ENCODE measurements at places on chromosomes 2 and 18.
A peak's percentile ranks its signal among the peaks of the same experiment; 100 is the strongest.

DNA sequence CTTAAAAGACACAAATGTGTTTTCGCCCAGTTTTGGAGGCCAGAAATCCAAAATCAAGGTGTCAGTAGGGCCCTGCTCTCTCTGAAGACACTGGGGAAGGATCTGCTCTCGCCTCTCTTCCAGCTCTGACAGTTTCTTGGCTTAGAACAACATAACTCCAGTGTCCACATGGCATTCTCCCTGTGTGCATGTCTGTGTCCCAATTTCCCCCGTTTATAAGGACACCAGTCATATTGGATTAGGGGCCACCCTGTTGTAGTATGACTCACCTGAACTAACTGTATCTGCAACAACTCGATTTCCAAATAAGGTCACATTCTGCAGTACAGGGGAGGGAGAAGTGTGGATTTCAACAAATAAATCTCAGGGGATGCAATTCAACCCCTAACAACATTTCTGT lies 263.2 kb downstream of the SS18 start:
- no peak for DNase-seq

GRCh38 chr18:64639536-64639935 lies 490.6 kb upstream of the LINC00305 start:
- DNase-seq, result no peak

- no peak for DNase-seq
Measured at GRCh38 chr2:102291319-102292075, 19.9 kb upstream of the IL1RL1 start.

GRCh38 chr2:74834792-74835755 lies 1.1 kb downstream of the HK2 start:
- DNase-seq, result peak; percentile 79

GRCh38 chr18:39698436-39698835 lies 2132.8 kb upstream of the CELF4 start:
- no peak for DNase-seq

DNA sequence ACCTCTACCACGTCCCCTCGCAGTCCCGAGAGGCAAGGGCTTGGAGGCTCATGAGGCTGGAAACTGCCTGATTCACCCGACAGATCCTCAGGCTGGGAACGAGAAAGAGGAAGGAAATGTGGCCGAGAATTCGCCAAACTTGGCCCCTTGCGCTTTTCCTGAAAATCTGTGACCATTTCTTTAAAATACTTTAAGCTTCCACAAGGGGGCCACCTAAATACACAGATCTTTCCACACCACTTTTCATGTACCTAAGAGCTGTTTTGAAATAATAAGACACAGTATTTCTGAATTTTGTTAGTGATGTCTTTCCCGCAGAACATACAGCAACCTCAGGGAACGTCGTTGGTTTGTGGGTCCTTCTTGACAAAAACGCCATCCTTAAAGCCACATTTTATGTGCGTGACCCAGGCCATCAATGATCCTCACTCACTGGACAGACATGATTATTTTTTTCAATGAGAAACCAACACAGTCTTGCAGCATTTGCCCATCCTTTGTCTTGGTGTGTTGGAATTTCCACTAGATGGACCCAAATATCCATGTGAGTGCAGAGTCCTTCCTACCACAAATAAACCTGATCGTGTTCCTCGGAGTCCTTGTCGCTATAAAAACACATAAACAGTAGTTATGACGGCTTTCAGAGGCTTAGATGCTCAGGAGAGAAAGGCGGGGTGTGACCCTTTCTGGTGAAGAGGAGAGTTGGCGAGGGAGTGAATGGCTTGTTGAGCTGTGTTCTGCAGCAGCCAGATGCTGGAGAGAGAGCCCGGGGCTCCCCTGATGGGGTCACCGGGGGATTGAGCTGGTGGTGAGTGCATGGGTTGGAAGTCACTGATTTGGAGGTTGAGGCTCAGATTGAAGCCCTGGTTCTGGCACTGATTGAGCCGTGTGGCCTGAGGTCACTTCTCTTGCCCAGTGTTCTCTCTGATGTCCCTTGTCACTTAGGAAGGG lies 25.0 kb downstream of the DCDC2C start:
- no peak for DNase-seq

DNA sequence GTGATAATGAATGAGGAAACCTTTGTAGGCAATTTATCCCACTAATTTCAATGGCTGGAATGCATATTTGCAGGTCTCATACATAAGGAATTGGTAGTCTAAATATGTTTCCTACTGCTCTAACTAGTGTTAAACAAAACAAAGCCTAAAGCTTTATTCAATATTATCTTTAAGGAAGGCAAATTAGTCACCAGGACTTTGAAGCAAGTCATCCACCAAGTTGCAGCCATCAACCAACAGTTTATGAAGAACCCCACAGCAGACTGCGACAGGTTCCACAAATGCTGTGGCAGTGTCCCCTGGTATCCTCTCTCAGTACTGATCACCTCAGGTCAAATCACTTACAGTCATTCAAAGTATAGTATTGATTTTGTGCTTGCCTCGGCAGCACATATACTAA lies 181.5 kb upstream of the ZFP36L2 start:
- no peak for DNase-seq

DNA sequence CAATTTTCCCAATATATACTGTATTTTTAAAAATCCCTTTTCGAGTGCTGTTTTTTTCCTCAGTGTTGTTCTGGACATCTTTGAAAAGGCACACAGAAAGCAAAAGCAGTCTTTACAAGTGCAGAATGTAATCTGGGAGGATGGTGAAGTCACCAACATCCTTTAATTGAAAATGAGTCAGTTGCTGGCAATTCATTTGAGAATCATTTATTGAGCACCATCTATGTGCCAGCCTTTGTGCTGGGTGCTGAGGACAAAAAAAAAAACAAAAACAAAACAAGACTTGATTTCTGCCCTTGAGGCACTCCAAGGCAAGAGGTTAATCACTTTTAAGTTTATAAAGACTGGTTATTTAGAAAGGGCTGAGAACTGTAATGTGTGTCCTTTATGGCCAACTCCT lies 46.7 kb upstream of the ACVR1 start:
- no peak for DNase-seq

GRCh38 chr18:11741505-11742145 lies 52.6 kb downstream of the GNAL start:
- DNase-seq, result no peak

GRCh38 chr18:27527856-27528255 lies 342.7 kb upstream of the CHST9 start:
- DNase-seq, result no peak

GRCh38 chr18:25298853-25299274 lies 53.1 kb downstream of the ZNF521 start:
- DNase-seq, result no peak

GRCh38 chr2:70243806-70244584 lies 4.4 kb downstream of the TIA1 start:
- no peak for DNase-seq

GRCh38 chr2:66428986-66429612 lies 5.8 kb upstream of the MEIS1 start:
- no peak for DNase-seq

- no peak for DNase-seq
Measured at GRCh38 chr2:135998879-135999278, 13.5 kb upstream of the DARS1 start.

GRCh38 chr2:191611614-191612013 lies 66.3 kb upstream of the NABP1 start:
- DNase-seq, result no peak

DNA sequence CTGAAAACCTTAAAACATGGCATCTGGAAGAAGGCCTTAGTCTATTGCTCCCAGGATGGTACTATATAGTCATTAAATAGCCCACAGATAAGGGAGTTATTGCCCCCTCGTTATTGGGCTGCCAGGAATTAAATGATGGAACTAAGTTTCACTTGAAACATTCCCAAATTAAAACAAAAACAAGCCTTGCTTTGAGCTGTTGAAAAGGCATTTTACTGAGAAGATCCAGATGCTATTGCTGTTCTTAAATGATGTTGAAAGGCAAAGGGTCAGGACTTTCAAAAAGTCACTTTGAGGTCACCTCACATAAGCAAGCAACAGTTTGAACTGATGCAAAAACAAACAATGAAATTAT lies 2.0 kb upstream of the AMMECR1L start:
- no peak for DNase-seq

DNA sequence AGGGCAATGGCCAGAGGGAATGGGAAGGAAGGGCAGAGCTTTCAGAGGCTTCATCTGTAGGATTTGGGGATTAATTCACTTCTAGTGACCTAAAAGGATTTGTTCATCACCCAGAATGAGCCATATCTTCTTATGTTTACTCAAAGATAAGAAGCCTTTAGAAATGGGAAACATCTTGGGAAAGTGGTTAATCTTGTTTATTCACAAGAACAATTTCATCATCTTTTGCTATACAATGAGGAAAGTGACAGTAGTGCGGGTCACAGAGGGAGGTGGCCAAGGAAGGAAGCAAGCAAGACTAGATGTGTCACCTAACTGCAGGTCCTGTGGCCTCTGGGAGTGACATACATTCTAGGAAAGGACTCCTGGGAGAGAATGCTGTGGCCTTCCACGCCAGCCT lies 140.4 kb upstream of the ALPP start:
- DNase-seq, result no peak

- DNase-seq, result no peak
Measured at GRCh38 chr2:9968553-9969497, 17.3 kb downstream of the GRHL1 start.

DNA sequence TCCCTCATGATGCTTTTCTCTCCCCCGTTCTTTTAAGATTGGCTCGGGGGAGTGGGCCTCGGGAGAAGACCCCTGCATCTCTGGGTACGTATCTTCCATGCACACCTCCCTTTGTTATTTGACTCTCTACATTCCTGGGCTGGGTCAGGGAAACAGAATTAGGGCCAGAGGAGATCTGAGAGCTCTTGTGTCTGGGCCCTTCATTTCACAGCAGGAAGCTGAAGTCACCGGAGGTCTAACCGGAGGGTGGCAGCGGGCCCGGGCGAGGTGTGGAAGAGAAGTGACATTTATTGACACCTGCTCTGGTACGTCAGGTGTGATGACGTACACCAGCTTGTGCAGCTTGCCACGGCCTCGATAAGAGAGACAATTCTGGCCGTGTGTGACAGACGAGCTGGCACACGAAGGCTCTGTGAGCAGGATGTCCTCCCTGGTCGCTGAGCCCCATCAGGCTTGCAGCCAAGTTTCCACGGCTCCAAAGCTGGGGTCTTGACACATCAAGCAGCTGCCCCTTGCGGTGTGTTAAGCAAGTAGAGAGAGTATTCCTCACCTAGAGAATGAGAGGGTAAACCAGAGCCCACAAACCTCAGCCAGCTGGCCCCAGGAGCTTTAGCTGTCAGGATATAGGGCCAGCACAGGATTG lies 30.4 kb downstream of the TOGARAM2 start:
- DNase-seq, result peak; percentile 79

DNA sequence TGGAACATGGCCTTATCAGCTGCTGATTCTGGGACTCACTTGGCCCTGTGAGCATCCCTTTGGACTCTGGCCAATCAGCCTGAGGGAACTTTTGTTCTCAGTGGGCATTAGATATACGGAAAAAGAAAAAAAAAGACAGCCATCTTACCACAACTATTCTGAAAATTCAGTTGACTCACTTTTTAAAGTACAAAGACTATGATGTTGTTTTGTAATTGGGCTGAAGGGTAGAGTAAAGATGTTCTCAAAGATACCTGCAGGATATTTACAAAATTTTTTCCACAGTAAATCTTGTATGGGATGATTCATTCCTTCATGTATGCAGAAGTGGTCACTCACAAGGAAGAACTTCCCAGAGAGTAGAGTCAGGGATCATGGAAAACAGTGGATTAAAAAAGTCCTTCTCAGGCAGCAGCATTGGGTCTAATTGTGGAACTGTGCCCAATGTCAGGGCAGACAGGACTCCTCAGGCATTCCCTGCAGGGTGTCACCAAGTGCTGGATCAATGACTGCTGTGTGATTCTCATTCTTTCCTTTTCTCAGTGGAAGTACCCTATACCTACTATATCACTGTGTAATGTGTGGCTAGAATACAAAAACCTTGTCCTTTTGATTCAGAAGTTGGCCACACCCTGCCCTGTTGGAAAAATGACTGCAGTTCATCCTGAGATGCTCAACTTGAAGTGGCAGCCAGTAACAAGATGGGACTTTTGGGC lies 35.4 kb downstream of the SULT1C4 start:
- DNase-seq, result no peak

DNA sequence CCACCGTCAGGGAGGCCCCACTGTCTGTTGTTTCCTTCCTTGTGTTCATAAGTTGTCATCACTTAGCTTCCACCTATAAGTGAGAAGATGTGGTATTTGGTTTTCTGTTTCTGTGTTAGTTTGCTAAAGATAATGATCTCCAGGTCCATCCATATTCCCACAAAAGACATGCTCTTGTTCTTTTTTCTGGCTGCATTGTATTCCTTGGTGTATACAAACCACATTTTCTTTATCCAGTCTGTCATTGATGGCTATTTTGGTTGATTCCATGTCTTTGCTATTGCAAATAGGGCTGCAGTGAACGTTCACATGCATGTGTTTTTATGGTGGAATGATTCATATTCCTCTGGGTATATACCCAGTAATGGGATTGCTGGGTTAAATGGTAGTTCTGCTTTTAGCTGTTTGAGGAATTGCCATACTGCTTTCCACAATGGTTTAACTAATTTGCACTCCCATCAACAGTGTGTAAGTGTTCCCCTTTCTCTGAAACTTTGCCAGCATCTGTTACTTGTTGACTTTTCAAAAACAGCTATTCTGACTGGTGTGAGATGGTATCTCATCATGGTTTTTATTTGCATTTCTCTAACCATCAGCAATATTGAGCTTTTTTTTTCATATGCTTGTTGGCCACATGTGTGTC lies 156.6 kb upstream of the NOSTRIN start:
- no peak for DNase-seq

Data from activated CD8-positive, alpha-beta memory T cell treated with anti-CD3 and anti-CD28 coated beads, Interleukin-2, amount 50 U/mL, for 4 hours (primary cell).